ENCODE measurements at places on chromosomes 1 and 21.
A peak's percentile ranks its signal among the peaks of the same experiment; 100 is the strongest.

DNA sequence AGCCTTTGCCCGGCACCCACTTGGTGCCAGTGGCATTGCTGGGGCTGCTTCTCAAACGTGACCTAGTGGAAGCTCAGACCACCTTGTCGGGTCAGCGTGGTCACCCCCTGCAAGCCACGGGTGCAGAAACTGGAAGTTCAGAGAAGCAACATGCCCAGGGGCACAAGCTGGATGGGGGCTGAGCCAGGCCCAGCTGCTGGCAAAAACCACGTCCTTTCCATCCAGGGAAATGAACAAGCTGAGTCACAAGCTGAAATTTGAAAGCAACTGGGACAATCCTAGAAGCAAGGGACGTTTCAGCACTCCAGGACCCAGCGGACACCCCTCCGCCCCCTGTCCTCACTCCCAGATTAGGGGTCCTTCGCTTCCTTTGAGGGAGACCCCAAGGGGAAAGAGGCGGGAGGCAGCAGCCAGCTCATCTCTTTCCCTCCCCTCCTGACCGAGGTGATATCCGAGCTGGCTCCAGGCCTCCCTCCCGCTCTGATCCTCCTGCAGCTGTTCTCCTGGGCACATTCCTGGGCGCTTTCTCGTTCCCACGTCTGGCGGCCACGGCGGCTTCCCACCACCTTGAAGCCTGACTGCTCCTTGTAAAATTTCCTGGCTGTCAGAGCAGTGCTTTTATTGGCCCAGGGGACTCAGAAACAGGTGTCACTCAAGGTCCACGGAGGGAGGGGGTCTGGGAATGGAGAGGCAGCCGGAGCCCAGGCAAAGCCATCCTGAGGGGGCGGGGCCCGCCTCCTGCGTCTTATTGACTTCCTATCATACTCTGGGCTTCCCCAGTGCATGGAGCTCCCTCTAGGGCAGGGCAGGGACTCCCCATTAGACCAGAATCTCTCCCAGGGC, 62.8 kb downstream of the PAX7 start:
- DNase-seq: peak; percentile 78

- DNase-seq: peak; percentile 35
Observed at GRCh38 chr21:15121655-15122120, 56.9 kb upstream of the NRIP1 start.

GRCh38 chr1:109398343-109399225, 866 bp upstream of the SORT1 start:
- DNase-seq: no peak

GRCh38 chr1:16124377-16125087, 31.3 kb downstream of the EPHA2 start:
- DNase-seq: peak; percentile 19

- peak; percentile 81 for DNase-seq
Observed at GRCh38 chr1:173669491-173669941, at the start of gene ANKRD45. Gene ANKRD45, minus strand, starts transcription at chr1:173669851. Its CDS starts 10,433 bp downstream, at chr1:173659418.

DNA sequence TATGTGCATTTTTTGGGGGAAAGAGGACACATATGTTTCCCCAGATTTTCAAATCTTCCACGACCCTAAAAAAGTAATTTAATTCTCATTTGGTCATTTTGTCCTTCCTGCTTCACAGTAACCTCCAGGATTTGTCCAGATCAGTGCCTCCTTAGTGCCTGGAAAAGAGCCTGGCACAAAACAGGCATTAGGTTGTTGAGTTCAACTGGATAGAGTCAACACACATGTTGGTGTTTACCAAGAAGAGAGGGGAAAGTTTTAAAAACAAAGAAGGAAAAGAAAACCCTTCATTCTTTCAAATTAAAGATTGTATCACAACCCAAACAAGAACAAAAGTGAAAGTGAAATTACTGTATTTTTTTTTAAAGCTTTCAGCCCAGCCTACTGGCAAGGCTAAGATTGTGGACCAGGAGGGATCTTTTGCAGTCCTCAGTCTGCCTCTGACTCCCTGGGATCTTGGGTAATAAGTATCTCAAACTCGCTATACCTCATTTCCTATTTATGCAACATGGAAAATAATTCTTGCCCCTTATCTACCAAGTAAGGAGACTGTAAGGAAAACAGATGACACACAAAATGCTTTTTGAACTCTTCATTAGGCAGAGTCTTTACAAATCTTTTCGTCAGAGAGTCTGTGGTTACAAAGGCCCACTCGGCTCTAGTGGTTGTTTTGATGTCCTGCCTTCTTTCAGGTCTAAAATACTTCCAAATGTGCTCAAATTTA, 57.8 kb downstream of the ZNF281 start:
- DNase-seq: no peak

- DNase-seq: no peak
Observed at GRCh38 chr1:183635099-183635605, 431 bp downstream of the ARPC5 start.

- DNase-seq: no peak
Observed at GRCh38 chr1:13842497-13842896, 142.5 kb downstream of the PRDM2 start.

GRCh38 chr1:108605633-108606032, 45.7 kb downstream of the EEIG2 start:
- no peak for DNase-seq

DNA sequence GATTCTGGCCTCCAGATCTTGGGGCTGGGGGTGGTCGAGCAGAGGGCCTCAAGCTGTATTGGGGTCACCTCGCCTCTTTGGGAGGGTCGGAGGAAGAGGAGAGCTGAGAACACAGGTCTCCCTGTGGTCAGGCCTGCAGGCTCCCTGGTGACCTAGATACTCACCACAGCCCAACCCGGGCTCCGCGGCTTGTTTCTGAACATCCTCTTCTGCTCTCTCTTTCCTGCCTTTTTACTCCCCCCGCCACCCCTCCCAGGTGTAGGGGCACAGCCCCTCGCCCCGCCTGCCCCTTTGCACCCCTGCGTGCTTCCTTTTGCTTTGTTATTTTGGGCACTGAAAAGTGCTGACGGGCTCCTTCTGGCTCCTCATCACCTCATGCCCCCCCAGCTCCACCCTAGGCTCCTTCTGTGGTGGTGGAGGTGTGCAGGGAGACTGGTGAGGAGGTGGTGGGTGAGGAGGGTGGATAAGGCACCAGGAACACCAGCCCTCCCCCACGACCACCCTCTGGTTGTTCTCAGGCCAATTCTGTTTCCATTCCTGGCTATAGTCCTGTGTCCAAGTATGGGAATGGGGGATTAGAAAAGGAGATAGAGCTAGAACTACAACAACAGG, 10.6 kb upstream of the LINGO4 start:
- DNase-seq: no peak

GRCh38 chr1:176096015-176096414, 111.1 kb downstream of the COP1 start:
- DNase-seq: no peak

- no peak for DNase-seq
Observed at GRCh38 chr1:232486006-232486405, 143.9 kb downstream of the SIPA1L2 start.

- no peak for DNase-seq
Observed at GRCh38 chr1:220828950-220829586, 42.4 kb downstream of the MTARC1 start.

DNA sequence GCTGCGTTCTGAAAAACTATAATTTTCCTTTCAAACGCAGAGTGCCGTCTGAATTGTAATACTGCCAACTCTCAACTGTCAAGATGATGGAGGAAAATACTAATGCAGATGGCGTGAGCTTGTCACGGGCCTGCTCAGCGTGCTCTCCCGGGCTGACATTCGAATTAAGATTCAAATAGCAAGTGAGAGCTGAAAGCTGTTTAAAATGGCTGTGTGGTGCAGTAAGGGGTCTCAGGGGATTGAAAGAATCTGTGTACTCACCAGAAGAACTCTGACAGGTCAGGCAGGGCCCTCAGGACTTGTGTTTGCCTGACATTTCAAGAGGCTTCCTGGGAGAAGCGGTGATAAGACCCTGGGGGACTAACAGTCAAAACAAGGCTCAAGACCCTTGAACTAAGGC, 33.1 kb downstream of the ZMYND12 start:
- no peak for DNase-seq

GRCh38 chr1:85258536-85259117, 835 bp downstream of the C1orf52 start:
- no peak for DNase-seq

GRCh38 chr1:244154508-244154871, 103.4 kb downstream of the ZBTB18 start:
- no peak for DNase-seq
